Left lung (tissue), 14 donors: ENCODE measurements at places on chromosomes 5 and 9. TPM values are rescaled to one million over a fixed set of nuclear protein-coding genes. Genes with fewer than 3 reads are reported as not detected.

DNA sequence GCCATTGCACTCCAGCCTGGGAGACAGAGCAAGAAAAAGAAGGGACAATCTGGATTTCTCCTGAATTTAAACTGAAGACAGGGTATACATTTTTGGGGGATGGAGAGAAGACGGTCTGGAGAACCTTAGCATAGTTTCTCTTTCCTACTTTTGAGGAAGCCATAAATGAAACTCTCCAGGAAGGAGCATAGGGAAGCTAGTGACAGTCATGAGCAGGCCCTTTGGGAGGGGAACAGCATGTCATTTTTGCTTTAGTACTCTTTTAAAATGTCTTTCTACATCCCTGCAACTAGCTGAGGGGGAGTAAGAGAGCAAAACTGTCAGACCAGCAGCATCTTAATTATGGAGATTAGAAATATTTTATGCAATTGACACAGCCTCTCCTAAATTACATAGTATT lies 8.2 kb upstream of the SLC44A1 start:
- no peaks in the 10 kb centered on the region for H3K27me3 ChIP-seq
- no peak for DNase-seq
- no peaks in the 10 kb centered on the region for H3K4me1 ChIP-seq
- H3K36me3 ChIP-seq: no peaks in the 10 kb centered on the region
- no peak overlapping the region for H3K27ac ChIP-seq

DNA sequence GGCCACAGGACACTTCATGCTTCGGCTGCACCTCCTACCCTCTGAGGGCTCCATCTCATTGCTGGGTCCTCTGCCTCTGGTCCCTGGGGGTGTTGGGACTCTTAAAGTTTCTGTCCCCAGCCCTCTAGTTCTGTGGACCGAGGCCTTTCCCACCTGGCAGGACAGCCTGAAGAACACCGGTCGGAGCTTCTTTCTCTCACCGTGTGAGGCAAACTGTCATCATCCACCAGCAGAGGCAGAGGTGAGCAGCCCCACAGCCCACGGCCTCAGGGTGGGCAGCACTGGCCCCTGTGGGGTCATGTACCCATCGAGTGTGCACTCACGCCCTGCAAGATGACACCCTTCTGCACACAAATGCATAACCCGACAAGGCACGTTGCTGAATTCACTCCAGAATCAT lies 49.9 kb downstream of the IRX2 start:
- H3K27ac ChIP-seq: no peak overlapping the region
- no peaks in the 10 kb centered on the region for H3K4me1 ChIP-seq
- no peaks in the 10 kb centered on the region for H3K36me3 ChIP-seq
- DNase-seq: no peak

DNA sequence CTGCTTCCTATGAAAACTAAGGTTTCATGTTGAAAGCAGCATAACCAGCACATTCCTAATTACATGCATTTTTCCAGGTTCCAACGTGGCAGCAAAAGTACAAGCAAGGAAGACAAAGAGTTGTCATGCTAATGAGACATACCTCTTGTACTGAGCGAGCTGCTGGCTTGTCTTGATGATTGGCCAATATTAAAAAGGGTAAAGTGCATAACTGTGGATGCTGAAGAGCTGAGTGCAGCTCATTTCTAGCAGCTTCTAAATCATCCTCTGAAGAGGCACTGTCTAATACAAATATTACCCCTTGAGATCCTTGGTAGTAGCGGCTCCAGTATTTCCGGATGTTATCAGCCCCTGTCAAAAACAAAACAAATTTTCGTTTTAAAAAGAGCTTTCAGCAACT lies 197.3 kb downstream of the ARL15 start:
- H3K4me1 ChIP-seq: no peaks in the 10 kb centered on the region
- H3K4me3 ChIP-seq: no peak overlapping the region
- no peaks in the 10 kb centered on the region for H3K36me3 ChIP-seq
- no peak overlapping the region for H3K27ac ChIP-seq

DNA sequence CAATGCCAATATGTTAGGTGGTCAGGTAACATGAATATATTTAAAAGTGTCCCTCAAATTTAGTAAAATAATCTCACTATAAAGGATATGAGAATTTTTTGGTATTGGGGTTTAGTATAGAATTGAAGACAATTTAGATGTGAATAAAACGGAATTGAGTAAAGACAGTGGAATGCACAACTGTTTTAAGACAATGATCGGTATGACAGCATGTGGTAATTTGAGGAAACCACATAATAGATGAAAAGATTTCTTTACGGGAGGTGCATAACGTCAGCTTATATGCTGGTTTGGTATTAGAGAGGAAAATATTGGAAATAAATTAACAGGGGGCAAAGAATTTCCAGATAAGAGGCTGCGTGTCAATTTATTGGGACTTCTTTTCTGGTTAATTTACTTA lies 1043.2 kb downstream of the CDH18 start:
- no peak overlapping the region for H3K27ac ChIP-seq
- H3K27me3 ChIP-seq: no peaks in the 10 kb centered on the region
- no peaks in the 10 kb centered on the region for H3K36me3 ChIP-seq
- no peak overlapping the region for H3K4me3 ChIP-seq

DNA sequence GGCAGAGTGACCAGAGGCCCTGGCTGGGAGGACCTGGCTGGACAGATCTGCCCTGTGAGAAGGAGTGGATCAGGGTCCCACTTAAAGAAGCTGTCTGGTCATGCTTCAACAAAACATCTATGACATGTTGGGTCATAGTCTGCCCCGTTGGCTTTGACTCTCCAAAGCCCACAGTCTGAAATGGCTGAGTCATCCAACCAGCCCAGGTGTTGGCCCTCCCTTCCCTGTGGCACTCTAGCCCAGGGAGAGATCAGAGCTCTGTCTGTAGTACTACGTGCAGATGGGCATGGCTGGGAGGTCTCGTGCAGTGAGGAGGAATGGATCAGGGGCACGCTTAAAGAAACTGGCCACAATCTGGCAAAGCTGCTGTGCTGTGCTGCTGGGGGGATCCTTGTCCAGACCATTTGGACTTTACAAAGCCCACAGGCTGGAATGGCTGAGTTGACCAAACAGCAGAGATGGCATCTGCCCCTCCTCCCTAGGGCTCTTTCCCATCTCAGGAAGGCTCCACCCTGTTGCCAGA lies 206.1 kb downstream of the TUSC1 start:
- H3K27me3 ChIP-seq: no peaks in the 10 kb centered on the region
- H3K4me3 ChIP-seq: no peak overlapping the region
- H3K27ac ChIP-seq: no peak overlapping the region
- no peaks in the 10 kb centered on the region for H3K4me1 ChIP-seq

DNA sequence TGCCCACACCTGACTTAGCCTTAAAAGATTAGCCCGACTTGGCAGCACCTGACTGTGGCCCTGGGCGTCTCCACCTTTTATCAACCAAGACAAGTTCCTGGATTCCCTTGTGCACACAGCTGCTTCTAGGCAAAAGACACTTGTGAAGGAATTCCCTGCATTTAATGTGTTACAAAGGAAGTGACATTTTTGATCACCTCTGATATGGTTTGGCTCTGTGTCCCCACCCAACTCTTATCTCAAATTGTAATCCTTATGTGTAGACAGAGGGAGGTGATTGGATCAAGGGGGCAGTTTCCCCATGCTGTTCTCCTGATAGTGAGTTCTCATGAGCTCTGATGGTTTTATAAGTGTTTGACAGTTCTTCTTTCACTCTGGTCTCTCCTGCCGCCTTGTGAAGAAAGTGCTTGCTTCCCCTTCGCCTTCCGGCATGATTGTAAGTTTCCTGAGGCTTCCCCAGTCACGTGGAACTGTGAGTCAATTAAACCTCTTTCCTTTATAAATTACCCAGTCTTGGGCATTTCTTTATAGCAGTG lies 2.6 kb upstream of the CPEB4 start:
- no peak for DNase-seq
- no peak overlapping the region for H3K4me3 ChIP-seq
- H3K27ac ChIP-seq: peak overlapping the region; percentile 84
- H3K27me3 ChIP-seq: no peaks in the 10 kb centered on the region
- no peaks in the 10 kb centered on the region for H3K36me3 ChIP-seq

DNA sequence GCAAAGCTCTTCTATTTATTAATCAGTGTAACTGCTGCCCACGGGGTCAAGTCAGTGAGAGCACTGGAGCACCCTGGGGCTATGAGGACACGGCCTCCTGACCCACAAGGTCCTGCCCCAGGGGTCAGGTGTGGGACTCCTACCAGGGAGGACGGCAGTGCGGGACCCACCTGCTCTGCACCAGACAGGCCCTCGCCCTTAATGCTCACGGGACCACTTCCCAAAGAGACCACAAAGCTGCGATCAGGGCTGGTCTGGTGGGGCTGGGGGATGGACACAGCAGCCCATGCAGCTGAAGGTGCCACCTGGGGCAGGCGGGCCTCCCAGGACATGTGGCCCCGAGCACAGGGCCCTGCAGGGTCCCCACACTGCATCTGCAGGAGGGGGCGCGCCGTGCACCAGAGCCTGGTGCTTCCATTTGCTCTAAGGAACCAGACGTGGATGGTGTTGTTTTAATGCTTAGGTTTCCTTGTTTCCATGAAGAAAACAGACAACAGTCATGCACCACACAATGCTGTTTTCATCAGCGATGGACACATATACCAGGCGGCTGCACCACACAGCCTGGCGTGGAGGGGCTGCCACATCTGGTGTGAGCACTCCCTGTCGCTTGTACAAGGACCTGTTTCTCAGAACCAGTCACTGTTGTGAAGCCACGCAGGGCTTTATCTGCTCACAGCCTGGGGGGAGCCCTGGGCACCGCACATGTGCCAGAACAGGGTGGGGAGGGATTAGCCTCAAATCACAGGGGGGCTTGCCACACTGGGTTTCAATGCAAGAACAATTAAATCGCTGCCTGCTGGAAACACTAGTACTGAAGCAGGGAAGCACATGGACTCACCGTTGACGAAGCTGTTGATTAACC lies 22.6 kb downstream of the CLPTM1L start:
- peaks cover 90% of the 10 kb centered on the region for H3K36me3 ChIP-seq
- no peak overlapping the region for H3K27ac ChIP-seq
- H3K4me1 ChIP-seq: no peaks in the 10 kb centered on the region

DNA sequence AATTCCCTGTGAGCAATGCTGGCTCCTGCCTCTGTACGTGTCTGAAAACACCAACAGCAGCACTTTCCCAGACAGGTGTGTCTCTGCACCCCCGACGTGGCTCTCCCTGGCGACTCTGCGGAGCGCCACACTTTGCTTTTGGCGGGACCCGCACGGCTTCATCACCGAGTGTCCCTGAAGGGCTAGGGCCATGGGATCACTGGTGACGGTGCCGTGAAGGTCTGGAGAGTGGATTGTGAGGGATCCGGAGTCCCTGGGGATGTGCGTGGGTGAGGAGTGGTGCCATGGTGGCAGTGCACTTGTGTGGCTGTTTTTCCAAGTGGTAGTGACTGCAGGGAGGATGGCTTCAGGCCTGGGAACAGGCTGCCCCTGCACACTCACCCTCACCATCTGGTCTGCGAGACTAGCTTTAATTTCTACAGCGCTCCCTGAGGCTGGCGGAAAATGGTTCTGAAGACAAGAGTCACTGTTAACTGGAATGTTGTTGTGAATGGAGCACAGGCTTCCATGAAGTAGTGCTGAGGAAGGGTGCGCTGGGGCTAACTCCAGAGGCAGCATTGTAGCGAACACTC lies 3.2 kb downstream of the NKD2 start:
- H3K27ac ChIP-seq: no peak overlapping the region
- H3K36me3 ChIP-seq: no peaks in the 10 kb centered on the region
- peaks cover 14% of the 10 kb centered on the region for H3K27me3 ChIP-seq

- H3K27ac ChIP-seq: no peak overlapping the region
- H3K4me3 ChIP-seq: no peak overlapping the region
- no peaks in the 10 kb centered on the region for H3K27me3 ChIP-seq
- DNase-seq: no peak
- peaks cover 9% of the 10 kb centered on the region for H3K4me1 ChIP-seq
Measured at GRCh38 chr5:144141585-144141984, 28.9 kb downstream of the YIPF5 start.

- H3K4me3 ChIP-seq: no peak overlapping the region
- no peaks in the 10 kb centered on the region for H3K36me3 ChIP-seq
- no peak overlapping the region for H3K27ac ChIP-seq
Measured at GRCh38 chr5:179374506-179375235, 29.4 kb upstream of the ADAMTS2 start.

GRCh38 chr5:151295138-151295537 lies 8.4 kb downstream of the SLC36A3 start:
- no peak overlapping the region for H3K27ac ChIP-seq
- DNase-seq: no peak

DNA sequence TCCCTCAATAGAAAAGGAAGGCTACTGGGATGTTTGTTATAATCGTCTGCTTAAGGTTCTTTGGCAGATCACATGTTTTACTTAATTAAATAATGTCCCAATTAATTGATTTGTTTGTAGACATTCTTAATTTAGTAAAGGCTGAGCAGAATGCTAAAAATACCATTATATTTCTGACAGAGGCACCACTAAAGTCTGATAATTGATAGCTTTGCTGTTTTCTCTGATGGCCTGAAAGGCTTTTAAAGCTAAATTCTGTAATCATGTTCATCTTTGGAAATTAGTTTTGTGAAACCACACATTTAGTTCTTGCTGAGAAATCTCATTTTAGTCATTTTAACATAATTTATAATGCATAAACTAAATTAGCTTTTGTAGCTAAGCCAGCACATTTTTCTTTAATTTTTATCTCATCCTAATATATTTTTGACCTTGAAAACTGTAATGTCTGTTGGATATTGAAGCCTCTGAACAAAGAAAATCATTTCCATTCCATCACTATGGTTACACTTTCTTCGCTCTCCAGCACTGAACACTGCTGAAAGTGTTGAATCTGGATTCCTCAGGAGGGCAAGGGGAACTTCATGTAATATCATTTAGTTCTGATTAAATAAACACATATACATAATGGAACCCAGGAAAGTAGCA lies 329.4 kb downstream of the ELAVL2 start:
- no peak overlapping the region for H3K4me3 ChIP-seq
- H3K36me3 ChIP-seq: no peaks in the 10 kb centered on the region
- no peaks in the 10 kb centered on the region for H3K27me3 ChIP-seq
- H3K4me1 ChIP-seq: no peaks in the 10 kb centered on the region

GRCh38 chr5:137142346-137142745 lies 356.8 kb downstream of the SPOCK1 start:
- no peak overlapping the region for H3K4me3 ChIP-seq
- DNase-seq: no peak
- no peaks in the 10 kb centered on the region for H3K36me3 ChIP-seq

DNA sequence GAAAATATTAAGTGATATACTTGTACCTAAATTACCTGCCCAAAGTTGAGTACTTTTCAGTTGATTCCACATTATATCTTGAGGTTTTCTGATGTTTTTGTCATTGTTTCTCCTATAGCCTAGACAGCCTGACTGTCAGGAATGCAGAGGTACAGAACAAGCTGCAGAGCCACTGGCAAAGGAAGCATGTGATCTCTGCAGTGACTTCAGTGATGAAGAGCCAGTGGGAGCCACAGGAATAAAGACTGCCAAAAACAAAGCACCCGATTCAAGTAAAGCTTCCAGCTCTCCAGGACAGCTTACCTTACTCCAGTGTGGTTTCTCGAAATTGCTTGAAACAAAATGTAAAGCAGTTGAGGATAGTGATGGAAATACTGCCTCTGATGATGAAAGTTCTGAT lies 96.3 kb downstream of the ERCC6L2 start:
- DNase-seq: no peak
- no peaks in the 10 kb centered on the region for H3K36me3 ChIP-seq
- no peak overlapping the region for H3K27ac ChIP-seq
- no peaks in the 10 kb centered on the region for H3K27me3 ChIP-seq
- H3K4me3 ChIP-seq: no peak overlapping the region

GRCh38 chr5:55777332-55777731 lies 39.5 kb downstream of the DDX4 start:
- no peak overlapping the region for H3K4me3 ChIP-seq
- DNase-seq: no peak
- no peaks in the 10 kb centered on the region for H3K27me3 ChIP-seq
- no peaks in the 10 kb centered on the region for H3K36me3 ChIP-seq
- H3K4me1 ChIP-seq: no peaks in the 10 kb centered on the region

The LEAP2 gene
- total RNA-seq: 1.9 TPM

The NUTM2F gene
- total RNA-seq: not detected

The FOXD4L6 gene
- total RNA-seq: 0.26 TPM

The DRD1 gene
- total RNA-seq: 0.37 TPM
